COLO829 (cell line): ENCODE measurements at places on chromosomes 6 and 20.
A peak's percentile ranks its signal among the peaks of the same experiment; 100 is the strongest.

DNA sequence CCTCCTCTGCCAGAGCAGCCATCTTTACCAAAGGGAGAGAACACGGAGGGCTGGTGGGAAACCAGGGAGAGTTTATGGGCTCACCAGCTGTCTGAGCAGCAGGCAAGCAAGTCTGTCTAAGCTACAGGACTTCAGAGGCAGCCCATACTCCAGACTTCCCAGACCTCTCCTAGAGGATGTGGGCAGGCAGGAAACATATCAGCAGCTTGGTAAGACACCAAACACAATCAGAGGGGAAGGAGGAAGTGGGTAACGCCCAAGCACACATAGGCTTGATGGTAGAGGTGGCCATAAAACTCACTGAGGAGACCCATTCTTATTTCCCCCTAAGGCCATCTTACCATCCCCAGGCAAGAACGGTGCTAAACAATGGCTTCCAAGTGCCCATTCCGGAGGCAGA lies 143.1 kb upstream of the ARID1B start:
- no peak for DNase-seq

- no peak for DNase-seq
Measured at GRCh38 chr6:48290595-48290994, 179.6 kb upstream of the PTCHD4 start.

- no peak for DNase-seq
Measured at GRCh38 chr6:6393069-6393529, 72.6 kb upstream of the F13A1 start.

DNA sequence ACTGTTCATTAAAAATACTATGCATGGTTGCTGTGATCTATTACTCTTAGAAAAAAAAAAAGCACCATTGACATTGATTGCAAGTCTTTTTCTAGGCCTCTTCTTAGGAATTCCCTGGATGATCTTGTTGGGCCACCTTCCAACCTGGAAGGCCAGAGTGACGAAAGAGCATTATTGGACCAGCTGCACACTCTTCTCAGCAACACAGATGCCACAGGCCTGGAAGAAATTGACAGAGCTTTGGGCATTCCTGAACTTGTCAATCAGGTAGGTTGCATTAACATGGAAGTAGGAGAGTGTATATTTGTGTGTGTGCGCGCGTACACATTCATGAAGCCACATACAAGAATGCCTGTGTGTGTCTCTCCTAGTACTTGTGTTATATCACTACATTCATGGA lies 140.4 kb downstream of the NCOA3 start:
- DNase-seq, result no peak

- DNase-seq, result no peak
Measured at GRCh38 chr20:50288128-50288623, 97.5 kb downstream of the CEBPB start.

DNA sequence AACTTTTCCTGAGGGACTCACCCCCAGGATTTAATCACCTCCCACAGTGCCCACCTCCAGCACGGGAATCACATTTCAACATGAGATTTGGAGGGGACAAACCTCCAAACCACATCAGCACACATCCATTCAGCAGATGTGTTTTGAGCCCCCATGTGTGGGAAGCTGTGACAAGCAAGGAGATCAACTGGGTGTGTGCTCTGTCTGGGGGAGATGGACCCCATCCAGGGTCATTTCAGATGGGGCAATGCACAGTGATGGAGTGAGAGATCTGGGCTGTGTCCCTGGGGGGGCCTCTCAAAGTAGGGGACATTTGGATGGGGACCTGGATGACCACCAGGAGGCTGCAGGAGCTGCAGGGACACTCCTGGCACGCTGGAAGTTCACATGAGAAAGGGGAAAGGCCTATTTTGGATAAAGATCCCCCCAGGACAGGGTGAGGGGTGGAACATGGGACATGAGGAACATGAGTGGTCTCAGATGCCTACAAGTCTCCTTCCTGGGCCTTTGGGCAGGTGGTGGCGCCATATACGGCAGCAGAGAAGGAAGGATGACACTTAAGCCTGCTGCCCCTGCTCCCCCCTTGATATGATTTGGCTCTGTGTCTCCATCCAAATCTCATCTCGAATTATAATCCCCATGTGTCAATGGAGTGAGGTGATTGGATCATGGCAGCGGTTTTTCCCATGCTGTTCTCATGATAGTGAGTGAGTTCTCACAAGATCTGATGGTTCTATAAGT lies 49.6 kb downstream of the SLC2A10 start:
- DNase-seq, result no peak

GRCh38 chr6:75283907-75284631 lies 523 bp downstream of the TMEM30A start:
- DNase-seq, result no peak

DNA sequence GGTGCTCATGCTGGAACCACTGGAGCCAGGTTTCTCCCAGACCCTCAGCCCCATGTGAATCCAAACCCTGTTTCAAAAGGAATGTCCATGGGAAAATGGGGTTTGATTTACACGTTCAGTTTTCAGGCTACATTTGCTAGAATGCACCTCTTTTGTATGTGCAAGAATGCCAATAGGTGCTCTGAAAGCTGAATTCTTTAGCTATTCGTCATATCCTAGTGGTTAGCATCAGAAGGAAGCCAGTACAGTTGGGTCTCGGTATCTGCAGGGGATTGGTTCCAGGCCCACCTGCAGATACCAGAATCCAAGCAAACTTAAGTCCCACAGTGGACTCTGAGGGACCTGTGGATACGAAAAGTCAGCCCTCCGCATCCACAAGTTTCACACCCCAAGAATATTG lies 93.4 kb downstream of the UST start:
- DNase-seq, result no peak

DNA sequence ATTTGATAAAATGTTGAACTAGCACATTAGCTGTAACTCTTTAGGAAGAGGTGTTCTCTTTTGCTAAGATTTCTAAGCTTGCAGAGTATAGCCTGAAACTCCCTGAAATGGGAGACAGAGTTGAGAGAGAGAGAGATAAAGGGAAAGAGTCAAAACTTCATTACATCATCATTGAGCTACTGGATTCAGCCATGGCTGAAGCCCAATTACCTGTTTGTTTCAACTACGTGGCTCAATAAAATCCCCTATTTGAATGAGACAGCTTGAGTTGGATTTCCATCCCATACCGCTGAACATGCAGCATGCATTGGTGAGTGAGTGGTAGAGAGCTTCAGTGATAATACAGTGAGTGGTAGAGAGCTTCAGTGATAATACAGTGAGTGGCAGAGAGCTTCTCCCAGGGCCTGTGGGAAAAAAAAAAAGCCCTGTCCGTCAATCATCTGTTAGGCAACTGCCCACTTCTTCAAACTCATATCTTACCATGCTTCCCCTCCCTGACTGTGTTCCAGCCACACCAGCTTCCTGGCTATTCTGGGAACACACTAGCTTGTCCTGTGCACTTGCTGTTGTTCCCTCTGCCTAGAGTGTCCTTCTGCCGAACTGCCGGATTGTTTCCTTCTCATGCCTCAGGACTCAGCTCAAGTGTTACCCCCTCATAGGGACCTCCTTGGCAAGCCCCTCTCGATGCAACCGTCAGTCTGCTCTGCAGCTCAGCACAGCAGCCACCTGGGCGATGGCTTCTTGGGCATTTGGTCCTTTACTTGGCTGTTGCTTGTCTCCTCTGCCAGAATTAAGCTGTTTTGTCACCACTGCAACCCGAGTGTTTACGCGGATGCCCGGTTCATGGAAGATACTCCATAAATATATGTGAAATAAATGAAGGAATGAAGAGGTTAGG lies 91.3 kb upstream of the EYA2 start:
- no peak for DNase-seq

DNA sequence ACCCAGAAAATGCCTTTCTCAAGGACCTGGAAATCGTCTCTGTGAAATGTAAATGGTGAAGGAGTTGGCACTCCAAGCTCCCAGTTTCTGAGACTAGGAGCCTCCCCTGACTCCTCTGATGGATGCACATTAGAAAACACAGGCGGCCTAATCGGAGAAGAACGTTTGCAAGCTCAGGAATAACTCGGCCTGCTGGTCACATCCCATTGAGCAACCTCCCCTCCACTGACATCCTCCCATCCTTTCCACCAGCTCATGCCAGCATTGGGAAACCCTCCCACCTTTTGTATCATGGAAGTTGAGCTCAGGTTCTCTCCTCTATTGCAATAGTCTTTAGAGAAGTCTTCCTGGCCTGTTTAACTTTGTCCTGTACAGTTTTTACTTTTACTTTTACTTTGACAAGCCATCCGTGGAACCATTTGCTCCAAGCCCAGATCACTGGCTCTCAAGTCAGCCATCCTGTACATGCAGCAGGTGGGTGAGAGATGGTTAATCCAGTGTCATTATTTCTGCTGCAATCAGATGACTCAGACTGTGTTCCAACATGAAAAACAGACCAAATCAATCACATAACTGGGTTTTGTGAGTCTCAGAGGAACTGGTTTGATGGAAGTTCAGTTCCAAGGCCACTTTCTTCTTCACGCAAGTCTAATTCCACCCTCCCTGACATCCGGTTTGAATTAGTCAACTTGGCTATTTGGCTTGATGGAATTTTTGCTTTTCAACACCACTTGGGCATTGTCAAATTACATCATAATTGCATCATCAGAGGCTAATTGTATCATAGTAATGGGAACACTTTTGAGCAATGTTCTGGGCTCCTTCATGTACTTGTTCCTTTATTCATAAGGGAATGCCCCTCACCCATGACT lies 619.4 kb upstream of the CDH4 start:
- DNase-seq, result no peak

DNA sequence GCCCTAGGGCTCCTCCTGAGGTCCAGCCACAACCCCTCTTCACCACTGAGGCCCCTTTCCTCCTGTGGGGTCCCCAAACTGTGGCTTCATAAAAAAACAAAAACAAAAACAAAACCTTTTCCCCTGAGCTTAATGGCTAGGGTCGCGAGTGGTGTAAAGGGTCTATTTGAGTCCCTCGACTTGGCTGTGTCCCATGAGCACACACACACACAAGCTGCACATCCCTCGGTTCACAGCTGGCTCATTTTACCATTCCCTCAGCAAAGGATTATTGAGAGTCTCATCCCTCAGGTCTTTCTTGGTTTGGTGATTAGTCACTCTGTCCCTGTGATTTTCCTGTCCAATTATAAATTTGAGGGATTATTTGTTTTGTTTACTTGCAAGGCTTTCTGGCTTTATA lies 206.1 kb upstream of the SASH1 start:
- no peak for DNase-seq

DNA sequence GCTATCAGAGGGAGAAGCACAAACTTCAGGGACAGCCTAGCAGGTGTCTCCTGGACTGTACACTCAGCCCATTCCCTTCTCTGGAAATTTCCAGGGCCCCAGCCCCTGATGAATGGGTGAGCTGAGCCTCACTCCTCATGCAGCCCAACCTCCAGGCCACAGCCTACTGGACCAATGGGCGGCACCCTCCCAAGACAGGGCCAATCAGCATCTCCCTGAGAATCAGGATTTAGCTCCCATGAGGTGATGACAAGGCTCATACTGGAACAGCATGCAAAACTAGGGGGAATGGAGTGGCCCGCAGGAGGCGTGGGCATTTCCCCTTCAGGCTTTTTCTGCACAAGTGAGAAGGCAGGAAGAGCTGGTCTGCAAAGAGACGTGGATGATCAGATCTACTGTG lies 29.0 kb downstream of the NFATC2 start:
- DNase-seq, result no peak

DNA sequence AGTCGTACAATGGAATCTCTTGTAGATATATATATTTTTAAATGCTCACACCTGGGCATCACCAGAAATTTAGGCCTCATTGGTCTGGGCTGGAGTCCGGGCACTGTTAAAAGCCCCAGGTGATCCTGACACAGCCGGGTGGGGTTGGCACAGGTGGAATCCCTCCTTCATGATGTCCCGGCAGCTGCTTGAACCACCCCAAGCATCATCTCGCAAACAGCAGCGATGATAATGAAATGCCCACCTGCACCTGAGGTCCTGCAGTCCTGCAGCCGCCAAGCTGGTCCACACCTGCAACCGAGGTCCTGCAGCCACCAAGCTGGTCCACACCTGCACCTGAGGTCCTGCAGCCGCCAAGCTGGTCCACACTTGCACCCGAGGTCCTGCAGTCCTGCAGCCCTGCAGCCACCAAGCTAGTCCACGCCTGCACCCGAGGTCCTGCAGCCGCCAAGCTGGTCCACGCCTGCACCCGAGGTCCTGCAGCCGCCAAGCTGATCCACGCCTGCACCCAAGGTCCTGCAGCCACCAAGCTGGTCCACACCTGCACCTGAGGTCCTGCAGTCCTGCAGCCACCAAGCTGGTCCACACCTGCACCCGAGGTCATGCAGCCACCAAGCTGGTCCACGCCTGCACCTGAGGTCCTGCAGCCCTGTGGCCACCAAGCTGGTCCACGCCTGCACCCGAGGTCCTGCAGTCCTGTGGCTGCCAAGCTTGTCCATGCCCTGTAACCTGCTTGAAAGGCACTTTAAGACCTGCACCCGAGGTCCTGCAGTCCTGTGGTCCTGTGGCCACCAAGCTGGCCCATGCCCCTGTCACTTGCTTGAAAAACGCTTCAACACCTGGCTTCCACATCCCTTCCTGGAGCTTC lies 261.2 kb downstream of the DLL1 start:
- no peak for DNase-seq

GRCh38 chr6:169165561-169166300 lies 87.9 kb downstream of the THBS2 start:
- DNase-seq, result no peak

GRCh38 chr6:148497257-148497656 lies 154.6 kb downstream of the SASH1 start:
- DNase-seq, result no peak

- no peak for DNase-seq
Measured at GRCh38 chr6:141321493-141322347, 811.0 kb upstream of the GJE1 start.

DNA sequence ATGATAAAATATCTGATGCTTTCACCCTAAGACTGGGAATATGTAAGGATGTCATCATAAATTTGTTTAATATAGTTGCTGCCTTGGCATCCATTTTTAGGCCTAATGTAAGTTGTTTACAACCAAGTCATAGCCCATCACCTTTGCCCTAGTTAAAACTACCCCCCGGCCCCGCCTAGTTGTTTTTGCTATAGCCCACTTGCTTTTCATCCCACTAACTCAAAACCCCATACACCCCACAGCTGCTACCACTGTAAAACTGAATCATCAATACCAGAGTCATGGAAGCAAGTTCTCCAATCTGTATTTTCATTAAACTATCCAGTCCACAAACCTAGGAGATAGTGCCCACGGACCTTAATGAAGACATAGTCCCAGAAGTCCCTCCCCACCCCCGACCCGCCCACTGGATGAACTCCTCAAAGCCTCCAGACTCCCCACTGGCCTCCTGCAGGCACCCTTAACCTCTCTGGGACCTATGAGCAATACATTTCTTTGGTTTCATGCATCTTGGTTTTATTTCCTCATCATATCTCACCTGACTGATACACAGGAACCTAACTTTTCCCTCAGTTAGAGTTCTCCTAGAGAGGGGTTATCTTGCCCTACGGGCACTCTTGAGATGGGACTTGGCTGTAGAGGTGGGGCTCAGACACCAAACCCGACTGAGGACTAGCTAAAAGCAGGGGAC lies 12.5 kb upstream of the ZDHHC14 start:
- DNase-seq, result no peak

- peak; percentile 93 for DNase-seq
Measured at GRCh38 chr6:26223650-26224546, 136.7 kb downstream of the HFE start.
